ENCODE measurements at places on chromosomes 3 and 15. TPM values are rescaled to one million over a fixed set of nuclear protein-coding genes. Genes with fewer than 3 reads are reported as not detected.

The AHSG gene
- not detected for total RNA-seq

The MORC1 gene
- total RNA-seq, result not detected

The MYRIP gene
- total RNA-seq, result 2.2 TPM

DNA sequence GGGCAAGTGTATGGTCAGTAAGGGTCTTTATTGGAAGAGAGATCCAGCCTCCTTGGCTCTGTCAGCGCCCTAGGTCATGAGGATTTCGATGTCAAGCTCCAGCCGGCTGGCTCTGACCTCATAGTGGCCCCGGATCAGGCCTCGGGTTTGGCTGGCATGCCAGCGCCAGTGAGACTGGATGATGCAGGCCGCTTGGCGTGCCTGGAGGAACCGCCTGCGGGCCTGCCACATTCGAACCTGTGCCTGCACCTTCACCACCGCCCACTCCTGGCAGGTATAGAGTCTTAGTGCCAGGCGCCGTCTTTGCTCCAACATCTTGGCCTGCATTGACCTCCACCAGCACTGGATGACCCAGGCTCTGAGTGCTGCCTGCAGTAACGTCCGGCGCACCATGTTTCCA lies 483 bp downstream of the IQCF6 start:
- no peaks in the 10 kb centered on the region for H3K36me3 ChIP-seq
- H3K4me1 ChIP-seq, result no peaks in the 10 kb centered on the region
- no peak for DNase-seq

DNA sequence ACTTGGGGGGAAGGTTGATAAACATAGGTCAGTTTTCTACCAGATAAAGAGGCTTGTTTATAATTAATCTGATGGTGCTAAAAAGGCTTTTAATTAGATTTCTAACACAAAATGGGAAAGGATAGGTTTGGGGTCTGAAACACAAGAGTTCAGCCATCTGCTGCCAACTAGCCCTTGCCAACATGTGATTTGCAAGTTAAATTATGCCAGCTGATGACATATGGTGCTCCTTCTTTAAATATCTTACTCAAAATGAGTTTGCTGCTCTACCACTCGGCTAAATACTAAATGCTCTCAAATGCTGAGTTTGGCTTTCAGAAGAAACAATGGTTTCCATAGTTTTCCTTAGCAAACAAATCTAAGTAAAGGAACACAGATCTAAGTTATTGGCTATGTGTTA lies 557.8 kb upstream of the CCDC54 start:
- no peak overlapping the region for H3K4me3 ChIP-seq
- no peaks in the 10 kb centered on the region for H3K27me3 ChIP-seq
- no peak for DNase-seq
- H3K27ac ChIP-seq, result no peak overlapping the region
- H3K4me1 ChIP-seq, result no peaks in the 10 kb centered on the region

DNA sequence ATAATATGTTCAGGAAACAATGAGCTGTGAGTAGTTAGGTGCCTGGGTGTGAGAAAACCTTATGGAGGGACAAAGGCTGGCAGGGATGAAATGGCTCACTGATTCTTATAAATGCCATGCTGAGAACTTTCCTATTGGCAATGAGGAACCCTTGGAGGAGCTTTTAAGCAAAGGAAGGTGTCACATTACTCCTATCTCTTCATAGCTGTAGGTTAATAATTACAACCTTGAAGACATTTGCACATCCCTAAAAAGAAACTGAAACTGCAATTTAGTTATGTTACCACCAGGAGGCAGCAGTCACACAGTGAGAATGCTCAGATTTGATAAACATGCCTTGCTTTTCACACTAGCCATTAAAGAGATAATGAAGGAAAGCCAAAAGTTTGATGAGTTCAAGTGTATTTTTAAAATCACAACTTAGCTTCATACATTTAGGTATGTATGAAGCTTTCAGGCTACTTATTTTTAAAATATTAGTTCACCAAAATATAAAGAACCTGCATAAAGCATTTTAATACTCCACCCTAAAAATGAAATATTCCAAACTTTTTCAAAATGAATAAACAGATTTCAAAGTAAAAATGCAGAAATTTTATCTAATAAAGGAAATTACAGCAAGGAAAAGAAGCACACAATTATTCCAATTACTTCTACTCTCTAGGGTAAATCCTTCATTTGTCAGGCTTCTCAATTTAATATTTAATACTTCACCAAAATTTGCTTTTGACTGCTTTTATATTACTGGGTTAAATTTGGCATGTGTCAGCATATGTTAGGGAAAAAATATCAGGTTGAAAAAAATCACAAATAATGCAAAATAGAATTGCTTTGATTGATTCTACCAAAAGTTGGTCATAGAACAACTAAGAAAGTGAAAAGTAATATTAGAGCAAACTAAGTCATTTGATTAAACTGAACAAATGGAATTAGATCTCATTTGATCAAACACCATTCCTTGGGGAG lies 136.9 kb upstream of the SLC2A2 start:
- no peaks in the 10 kb centered on the region for H3K27me3 ChIP-seq

The GXYLT2 gene
- total RNA-seq, result 3.1 TPM

GRCh38 chr3:117611211-117611610 lies 901.6 kb downstream of the TUSC7 start:
- DNase-seq, result no peak
- H3K4me3 ChIP-seq, result no peak overlapping the region
- no peaks in the 10 kb centered on the region for H3K36me3 ChIP-seq
- H3K27me3 ChIP-seq, result no peaks in the 10 kb centered on the region
- no peak overlapping the region for H3K27ac ChIP-seq
- no peaks in the 10 kb centered on the region for H3K4me1 ChIP-seq

- H3K27me3 ChIP-seq, result no peaks in the 10 kb centered on the region
- peak; percentile 14 for DNase-seq
- no peak overlapping the region for H3K4me3 ChIP-seq
- H3K27ac ChIP-seq, result no peak overlapping the region
- no peaks in the 10 kb centered on the region for H3K36me3 ChIP-seq
These were observed 78.7 kb upstream of the GCNT3 start for GRCh38 chr15:59532770-59533379.

All from sigmoid colon (tissue), 7 donors.